Ovary (tissue), 10 donors: ENCODE measurements at places on chromosomes 7 and 10. TPM values are rescaled to one million over a fixed set of nuclear protein-coding genes. Genes with fewer than 3 reads are reported as not detected.

GPR146 gene
- total RNA-seq: 10.7 TPM

SMO gene
- 36.9 TPM for total RNA-seq

NME8 gene
- not detected for total RNA-seq

CALCR gene
- 0.10 TPM for total RNA-seq

DNA sequence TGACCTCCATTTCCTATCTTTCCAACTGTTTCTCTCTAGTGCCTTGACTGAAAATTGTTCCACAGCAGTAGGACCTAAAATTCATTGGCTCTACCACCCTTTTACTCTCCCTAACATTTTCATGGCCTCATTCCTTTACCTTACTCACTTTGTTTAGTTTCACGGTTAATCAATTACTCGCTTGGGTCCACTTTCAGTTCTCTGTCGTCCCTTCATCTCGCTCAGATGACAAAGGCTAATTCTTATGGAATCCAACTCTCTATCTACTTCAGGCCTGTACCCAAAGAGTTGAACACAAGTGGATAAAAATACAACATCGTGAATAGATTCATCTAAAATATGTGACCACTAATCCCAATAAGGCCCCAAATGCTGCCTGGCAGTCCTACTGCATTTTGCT, 85.9 kb upstream of the ADO start:
- no peak for DNase-seq
- H3K36me3 ChIP-seq: no peaks in the 10 kb centered on the region
- H3K27me3 ChIP-seq: no peaks in the 10 kb centered on the region
- no peak overlapping the region for H3K27ac ChIP-seq

DNA sequence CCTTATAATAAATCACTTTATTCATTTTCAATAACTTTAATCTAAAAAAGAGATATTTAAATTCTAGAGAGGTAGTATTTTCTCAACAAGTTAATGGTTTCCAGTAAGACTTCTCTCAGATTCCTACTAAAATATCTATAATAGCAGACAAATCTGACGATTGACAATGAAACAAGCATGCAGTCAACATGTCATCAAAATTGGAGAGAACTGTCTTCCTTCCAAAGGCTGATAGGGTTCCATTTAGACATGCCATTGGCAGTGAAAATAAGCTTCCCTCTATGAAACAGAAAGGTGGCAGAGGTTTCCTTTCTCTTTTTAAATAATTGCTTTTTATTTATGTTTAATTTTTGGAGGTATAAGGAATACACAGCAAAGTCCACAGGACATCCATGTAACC, 217.1 kb downstream of the POM121L12 start:
- H3K27me3 ChIP-seq: no peaks in the 10 kb centered on the region
- no peak overlapping the region for H3K4me3 ChIP-seq
- no peak for DNase-seq
- H3K27ac ChIP-seq: no peak overlapping the region

FGFBP3 gene
- total RNA-seq: 1.8 TPM

- H3K36me3 ChIP-seq: no peaks in the 10 kb centered on the region
- H3K27me3 ChIP-seq: no peaks in the 10 kb centered on the region
- no peak for DNase-seq
- H3K27ac ChIP-seq: no peak overlapping the region
- no peaks in the 10 kb centered on the region for H3K4me1 ChIP-seq
Observed at GRCh38 chr7:149398195-149398820, 62.6 kb downstream of the ZNF777 start.

GRCh38 chr10:115514895-115515294, 421.7 kb downstream of the ATRNL1 start:
- H3K4me1 ChIP-seq: no peaks in the 10 kb centered on the region
- no peaks in the 10 kb centered on the region for H3K36me3 ChIP-seq
- DNase-seq: no peak

DNA sequence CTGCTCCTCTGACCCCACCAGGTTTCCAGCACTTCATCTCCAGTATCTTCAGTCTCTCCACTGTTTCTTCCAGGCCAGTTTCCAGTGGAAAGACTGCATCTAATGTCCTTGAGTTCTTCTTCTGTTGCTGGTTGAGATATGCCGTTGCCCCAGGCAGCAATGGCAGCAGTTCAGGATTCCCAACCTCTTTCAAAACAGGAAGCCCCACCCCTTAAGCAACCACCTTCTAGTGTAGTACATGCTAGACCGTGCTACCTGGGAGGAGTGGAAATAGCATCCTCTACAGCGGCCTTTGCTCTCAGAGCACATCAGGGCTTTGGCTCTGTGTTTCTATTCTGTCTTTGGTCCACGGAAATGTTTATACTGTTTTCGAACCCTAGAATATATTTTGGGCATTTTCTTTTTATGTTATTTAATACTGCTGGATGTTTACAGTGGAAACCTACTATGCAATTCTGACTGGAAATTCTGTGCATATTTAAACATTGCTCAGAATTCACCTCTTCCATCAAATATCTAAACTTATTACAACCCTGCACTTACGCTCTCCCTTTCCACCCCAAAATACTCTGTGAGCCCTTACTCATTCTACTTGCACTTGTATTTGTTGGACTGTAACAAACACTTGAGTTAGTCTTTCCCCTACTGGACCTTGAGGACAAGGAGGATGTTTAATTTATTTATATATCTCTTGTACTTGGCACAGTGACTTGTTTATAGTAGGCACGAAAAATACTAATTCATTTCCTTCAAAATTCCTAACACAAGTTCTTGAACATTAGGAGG, 8.5 kb upstream of the BPGM start:
- no peak overlapping the region for H3K4me3 ChIP-seq
- no peaks in the 10 kb centered on the region for H3K36me3 ChIP-seq
- no peak overlapping the region for H3K27ac ChIP-seq

TEX47 gene
- not detected for total RNA-seq

DNA sequence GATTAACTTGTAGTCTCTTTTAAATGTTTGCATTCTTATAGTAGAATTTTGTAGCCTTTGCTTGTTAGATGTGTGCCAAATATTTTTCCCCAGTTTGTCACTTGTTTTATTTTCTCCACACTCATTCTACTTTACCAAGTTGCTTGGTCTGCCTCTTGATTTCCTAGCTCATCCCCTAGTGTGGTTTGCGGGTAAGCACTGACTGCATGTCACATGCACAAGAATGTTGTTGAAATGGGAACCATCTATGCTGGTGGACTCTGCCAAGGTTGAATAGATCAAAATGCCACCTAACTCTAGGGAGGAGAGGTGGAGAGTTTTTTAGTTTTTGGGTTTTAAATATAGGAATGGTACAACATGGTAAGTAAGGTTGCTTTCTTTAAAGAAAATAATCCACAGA, 47.6 kb downstream of the FZD1 start:
- no peak overlapping the region for H3K4me3 ChIP-seq
- H3K27me3 ChIP-seq: no peaks in the 10 kb centered on the region
- DNase-seq: no peak
- H3K4me1 ChIP-seq: peaks cover 2% of the 10 kb centered on the region
- H3K27ac ChIP-seq: no peak overlapping the region

- H3K27me3 ChIP-seq: no peaks in the 10 kb centered on the region
- no peak overlapping the region for H3K4me3 ChIP-seq
- H3K27ac ChIP-seq: no peak overlapping the region
- no peaks in the 10 kb centered on the region for H3K36me3 ChIP-seq
Observed at GRCh38 chr7:134056816-134057215, 70.3 kb upstream of the LRGUK start.

FZD1 gene
- 21.8 TPM for total RNA-seq
